ENCODE measurements at places on chromosomes 4 and X. TPM values are rescaled to one million over a fixed set of nuclear protein-coding genes. Genes with fewer than 3 reads are reported as not detected.

- no peak for DNase-seq
Observed at GRCh38 chr4:142036795-142037583, 400.6 kb downstream of the IL15 start.

GRCh38 chrX:6149060-6149872 lies 79.4 kb downstream of the NLGN4X start:
- peak; percentile 13 for DNase-seq

GRCh38 chrX:154370300-154371016 lies 4.0 kb downstream of the FLNA start:
- peak; percentile 61 for DNase-seq

PAGE2 gene
- total RNA-seq = not detected
